SK-N-SH treated with all-trans-retinoic acid at 6 μM for 48 hours (cell line): ENCODE measurements at places on chromosomes 3 and 15.

DNA sequence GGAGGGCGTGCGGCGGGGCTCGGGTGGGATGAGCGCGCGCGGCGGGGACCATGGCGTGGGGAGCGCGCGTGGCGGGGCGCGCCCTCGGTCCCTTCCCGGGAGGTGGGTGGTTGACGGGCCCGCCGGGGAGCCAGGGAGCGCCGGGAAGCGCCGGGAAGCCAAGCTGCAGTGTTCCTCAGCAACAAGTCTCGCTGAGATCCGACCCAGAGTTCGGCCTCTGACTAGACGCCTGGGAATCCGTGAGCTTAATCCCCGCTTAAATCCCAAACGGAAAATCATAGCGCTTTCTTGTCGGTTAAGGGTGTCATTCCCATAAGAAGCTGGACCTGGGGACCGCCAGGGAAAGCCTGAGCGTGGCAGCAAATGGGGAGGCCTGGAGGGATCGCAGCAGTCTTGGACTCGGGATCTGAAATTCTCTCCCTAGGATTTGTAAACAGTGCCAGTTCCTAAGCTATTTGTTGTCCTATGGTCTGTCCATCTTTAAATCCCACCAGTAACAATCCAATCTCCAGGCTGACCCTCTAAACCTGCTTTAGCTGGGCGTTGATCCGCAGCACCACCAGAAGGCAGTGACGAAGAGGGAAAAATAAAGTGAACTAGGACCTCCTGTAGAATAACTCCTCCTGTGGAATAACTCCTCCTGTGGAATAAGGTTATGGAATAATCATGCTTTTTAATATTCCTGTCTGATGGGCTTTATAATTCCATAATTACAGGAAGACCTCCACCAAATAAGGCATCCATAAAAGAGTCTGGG, 570 bp upstream of the NEDD4 start:
- ATAC-seq, result peak; percentile 50

DNA sequence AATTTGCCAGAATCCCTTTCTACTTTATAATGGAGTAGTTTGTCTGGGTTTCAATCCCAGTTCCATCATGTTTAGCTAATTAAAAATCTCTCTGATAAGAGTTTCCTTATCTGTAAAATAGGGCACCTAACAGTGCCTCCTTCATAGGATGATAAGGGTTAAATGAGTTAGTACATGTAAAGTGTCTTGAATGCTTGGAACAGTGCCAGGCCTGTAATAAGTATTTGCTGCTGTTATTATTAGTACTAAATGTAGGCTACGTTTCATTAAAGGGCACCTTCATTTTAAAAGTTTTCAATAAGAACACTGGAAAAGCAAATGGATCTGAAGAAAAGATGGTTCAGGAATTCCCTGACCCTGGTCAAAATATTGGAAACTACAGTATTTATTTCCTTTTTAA, 11.8 kb upstream of the SLC2A2 start:
- no peak for ATAC-seq

DNA sequence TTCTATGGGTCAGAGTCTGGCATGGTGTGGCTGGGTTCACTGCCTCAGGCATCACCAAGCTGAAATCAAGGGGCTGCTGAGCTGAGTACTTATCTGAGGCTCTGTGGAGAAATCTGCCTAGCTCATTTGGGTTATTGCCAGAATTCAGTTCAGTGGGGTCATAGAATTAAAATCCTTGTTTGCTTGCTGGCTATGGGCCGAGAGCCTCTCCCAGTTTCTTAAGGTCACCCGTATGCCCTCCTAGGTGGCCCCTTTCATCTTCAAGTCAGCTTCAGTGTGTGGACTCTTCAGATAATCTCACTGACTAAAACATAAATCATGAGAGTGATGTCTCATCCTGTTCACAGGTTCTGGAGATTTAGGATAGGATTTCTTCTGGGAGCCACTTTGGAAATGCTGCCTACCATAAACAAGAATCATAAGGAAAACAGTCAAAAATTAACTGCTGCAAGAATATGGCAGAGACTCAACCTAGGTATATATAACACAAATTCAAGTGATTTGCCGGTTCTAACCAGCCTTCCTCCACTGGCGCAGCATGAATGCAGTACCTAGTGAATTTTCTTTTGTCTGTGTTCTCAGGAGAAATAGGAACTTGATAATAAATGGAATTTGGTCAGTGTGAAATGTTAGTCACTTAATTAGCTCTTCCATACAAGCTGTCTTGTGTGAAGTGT, 5.3 kb downstream of the CP start:
- no peak for ATAC-seq

GRCh38 chr3:103184772-103185171, 750.0 kb downstream of the ZPLD1 start:
- ATAC-seq, result no peak

- peak; percentile 58 for ATAC-seq
These were observed 23.8 kb upstream of the TRAK1 start for GRCh38 chr3:42067326-42067725.

DNA sequence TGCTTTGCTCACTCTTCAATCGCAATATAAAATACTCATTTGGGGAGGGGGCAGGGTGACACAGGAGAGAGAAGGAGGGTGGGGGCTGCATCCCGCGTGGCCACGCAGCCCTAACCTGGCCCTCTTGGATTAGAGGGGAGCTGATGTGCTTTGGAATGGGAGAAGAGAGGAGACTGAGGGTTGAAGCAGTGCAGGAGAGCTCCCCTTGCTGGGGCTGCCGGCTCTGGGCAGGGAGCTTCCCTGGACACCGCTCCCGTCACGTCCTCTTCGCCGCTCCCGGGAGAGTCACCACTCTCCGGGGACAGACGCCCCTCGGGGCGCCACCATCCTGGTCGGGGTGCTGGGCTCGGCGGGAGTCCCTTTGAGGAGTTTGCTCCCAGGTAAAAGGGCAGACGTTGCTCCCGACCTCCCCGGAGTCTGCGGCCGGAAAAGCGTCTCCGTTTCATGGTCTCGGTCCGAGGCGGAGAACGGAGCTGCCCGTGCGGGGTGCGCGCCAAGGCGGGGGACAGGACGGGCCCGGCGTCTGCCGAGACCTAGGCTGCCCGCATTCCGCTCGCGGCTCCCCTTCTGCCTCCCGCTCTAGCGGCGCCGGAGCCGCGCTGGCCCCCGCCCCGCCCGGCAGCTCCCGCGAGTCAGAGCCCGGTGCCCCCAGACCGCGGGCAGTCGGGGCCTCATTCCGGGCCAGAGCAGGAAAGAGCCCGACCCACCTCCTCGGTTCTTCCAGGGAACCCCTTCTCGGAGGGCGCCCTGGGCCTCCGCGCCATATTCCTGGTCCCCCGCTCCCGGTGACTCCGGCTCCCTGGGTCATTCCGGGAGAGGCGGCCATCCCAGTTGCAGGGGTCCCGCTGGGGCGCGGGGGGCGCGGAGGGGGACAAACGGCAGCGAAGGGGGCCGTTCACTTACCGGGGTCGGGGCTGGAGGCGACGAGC, 603 bp downstream of the SLC7A14 start:
- peak; percentile 80 for ATAC-seq

DNA sequence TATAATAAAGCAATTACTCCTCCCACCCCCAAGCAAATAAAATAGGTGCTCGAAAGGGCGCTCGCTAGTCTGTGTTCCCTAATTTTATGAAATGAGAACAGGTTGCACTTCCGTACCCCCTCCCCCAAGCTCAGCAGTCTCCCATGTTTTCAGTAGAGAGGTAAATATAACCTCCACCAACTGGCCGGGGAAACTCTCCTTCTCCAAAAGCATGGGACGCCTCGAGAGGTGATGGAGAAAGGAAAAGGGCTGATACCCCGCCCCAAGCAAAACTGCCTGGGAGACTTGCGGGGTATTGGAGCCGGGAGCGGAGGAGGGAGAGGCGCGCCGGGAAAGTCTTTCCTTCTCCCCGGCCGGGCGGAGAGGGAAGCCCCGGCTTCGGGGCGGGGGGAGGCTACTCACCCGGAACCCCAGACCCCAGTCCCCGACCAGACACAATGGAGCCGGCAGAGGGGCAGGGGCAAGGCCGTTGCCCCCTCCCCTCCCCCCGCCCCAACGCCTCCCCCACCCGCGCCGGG, 605 bp downstream of the DCUN1D1 start:
- ATAC-seq, result peak; percentile 47
